ENCODE measurements at places on chromosomes 6 and 20. TPM values are rescaled to one million over a fixed set of nuclear protein-coding genes. Genes with fewer than 3 reads are reported as not detected.

DNA sequence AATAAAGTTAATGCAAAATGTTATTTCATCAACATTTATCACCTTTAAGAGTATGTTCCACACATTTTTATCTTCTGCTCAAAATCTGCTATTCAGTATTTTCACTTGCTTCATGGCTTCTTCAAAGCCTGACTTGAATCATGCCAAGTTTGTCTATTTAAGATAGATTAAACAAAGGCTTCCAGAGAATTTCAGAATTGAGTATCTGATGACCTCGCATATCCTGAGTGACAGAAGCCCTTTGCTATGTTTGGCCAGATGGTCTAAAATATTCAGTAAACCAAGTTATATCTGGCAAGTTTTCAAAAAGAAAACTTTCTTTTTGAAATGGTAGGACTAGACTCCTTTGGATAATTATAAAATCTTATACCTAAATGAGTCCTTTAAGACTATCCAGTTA lies 348.9 kb upstream of the KCNQ5 start:
- no peak overlapping the region for H3K27ac ChIP-seq
- no peaks in the 10 kb centered on the region for H3K36me3 ChIP-seq
- no peaks in the 10 kb centered on the region for H3K4me1 ChIP-seq

DNA sequence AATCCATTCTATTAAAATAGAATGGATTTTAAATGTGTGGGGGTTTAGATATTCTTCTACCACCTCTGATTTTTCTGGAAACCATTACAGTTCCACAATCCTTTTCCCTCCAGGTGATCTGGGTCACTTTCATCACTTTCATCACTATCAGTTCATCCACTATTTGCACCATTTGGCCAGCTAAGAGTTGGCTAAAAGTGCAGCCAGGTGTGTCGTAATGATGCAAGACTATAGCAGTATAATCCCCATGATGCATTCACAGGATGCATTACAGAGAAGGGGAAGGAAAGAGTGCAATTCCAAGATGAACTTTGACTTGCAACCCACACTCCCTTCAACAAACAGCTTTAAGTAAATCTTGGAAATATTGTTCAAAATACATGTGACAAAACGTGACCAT lies 4.9 kb downstream of the FUCA2 start:
- H3K27ac ChIP-seq, result no peak overlapping the region
- H3K36me3 ChIP-seq, result peaks cover 50% of the 10 kb centered on the region
- H3K27me3 ChIP-seq, result no peaks in the 10 kb centered on the region
- no peak for DNase-seq
- peaks cover 19% of the 10 kb centered on the region for H3K4me1 ChIP-seq
- no peak overlapping the region for H3K4me3 ChIP-seq

- peaks cover 7% of the 10 kb centered on the region for H3K36me3 ChIP-seq
- no peaks in the 10 kb centered on the region for H3K27me3 ChIP-seq
- peaks cover 67% of the 10 kb centered on the region for H3K4me1 ChIP-seq
- DNase-seq, result no peak
- peak overlapping the region; percentile 28 for H3K27ac ChIP-seq
Observed at GRCh38 chr6:6317825-6318733, 2.4 kb downstream of the F13A1 start.

DNA sequence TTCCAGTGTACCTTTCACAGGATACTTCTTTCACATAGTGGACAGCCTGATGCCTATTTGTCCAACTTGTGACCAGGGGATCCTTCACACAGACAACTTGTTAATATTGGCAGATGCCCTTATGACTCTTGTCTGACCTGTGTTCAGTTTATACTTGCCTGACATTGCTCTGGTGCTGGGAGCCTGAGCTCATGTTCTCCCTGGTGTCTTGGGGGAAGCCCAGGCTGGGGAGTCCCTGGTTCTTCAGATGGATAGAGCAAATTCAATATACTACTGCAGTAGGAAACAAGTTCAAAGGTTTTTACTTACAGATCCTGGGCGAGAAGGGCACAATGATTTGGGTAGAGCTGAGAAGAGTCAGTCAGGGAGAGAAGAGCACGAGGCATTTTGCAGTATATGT lies 76.1 kb downstream of the NKAIN2 start:
- H3K27me3 ChIP-seq, result no peaks in the 10 kb centered on the region
- no peak overlapping the region for H3K27ac ChIP-seq
- H3K4me1 ChIP-seq, result no peaks in the 10 kb centered on the region
- H3K36me3 ChIP-seq, result no peaks in the 10 kb centered on the region

Gene CLIC5
- polyA plus RNA-seq, result not detected

GRCh38 chr6:14283600-14284235 lies 166.1 kb downstream of the CD83 start:
- DNase-seq, result peak; percentile 39
- H3K4me3 ChIP-seq, result no peak overlapping the region
- no peaks in the 10 kb centered on the region for H3K27me3 ChIP-seq
- H3K27ac ChIP-seq, result no peak overlapping the region
- peaks cover 8% of the 10 kb centered on the region for H3K4me1 ChIP-seq

DNA sequence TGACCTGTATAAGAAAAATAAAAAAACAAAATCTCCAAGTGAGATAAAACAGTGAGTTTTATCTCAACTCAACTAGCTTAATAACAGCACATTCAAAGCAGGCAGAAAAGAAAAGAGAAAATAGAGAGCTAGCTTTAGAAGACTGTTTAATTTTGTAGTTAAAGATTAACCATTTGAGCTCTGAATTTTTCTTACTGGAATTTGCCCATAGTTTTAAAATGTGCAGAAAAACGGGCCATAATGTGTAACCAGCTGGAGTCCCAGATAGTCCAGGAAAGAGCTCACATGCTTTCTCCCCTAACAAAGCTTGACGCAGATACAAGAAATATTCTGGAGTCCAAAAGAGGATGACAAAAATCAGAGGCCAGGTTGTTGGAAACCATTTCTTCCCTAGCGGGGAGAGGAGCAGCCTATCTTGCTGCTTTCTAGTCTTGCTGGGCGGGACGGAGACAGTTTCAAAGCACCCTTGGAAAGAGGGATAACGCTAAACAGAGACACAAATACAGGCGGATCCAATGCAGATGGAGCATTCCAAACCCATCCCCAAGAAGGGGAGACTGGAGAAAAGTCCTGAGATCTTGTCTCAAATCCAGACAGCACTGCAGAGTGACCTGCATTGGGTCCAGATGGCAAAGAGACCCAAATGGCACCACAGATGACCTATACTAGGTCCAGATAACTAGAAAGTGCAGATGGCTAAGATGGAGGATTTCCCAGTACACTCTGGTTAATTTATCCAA lies 16.1 kb downstream of the TTK start:
- no peak overlapping the region for H3K4me3 ChIP-seq
- DNase-seq, result no peak
- no peak overlapping the region for H3K27ac ChIP-seq
- no peaks in the 10 kb centered on the region for H3K4me1 ChIP-seq
- peaks cover 34% of the 10 kb centered on the region for H3K36me3 ChIP-seq

Gene RAET1G
- polyA plus RNA-seq, result not detected

Gene STMN3
- polyA plus RNA-seq, result 0.10 TPM

- DNase-seq, result no peak
- H3K27me3 ChIP-seq, result no peaks in the 10 kb centered on the region
- H3K36me3 ChIP-seq, result no peaks in the 10 kb centered on the region
- H3K4me1 ChIP-seq, result no peaks in the 10 kb centered on the region
Observed at GRCh38 chr6:54907355-54907754, 60.8 kb downstream of the FAM83B start.

DNA sequence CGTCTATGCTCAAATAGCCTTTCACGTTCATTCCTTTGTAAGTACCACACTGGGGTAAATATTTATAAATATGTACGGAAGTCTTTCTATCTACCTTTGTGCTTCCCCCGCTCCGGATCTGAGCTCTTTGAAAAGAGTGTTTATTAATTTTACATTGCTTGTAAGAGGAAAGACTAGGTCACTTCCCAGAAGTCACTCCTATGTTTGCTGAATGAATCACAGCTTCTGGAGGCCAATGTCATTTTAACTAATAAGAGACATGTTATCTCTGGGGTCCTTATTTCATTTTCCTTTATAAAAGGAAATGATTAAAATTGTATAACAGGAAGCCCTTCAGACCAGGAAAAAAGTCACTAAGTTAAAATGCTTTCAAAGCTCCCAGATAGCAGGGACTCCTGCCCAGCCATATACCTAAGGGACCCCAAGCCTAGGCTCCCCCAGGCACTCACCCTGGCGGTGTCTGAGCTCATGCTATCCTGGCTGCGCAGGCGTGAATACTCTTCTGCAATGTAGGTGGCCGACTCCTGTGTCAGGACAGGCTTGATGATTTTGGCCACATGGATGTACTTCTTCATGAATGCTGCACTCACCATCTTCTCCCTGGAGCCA lies 12.6 kb downstream of the MCM3 start:
- peaks cover 84% of the 10 kb centered on the region for H3K36me3 ChIP-seq
- H3K27ac ChIP-seq, result no peak overlapping the region
- no peaks in the 10 kb centered on the region for H3K4me1 ChIP-seq
- no peak for DNase-seq
- no peak overlapping the region for H3K4me3 ChIP-seq
- H3K27me3 ChIP-seq, result no peaks in the 10 kb centered on the region

Gene WDR27
- polyA plus RNA-seq, result 12.8 TPM

Gene ALDH8A1
- polyA plus RNA-seq, result 0.64 TPM

Gene PSORS1C1
- not detected for polyA plus RNA-seq

Gene LRRN4
- polyA plus RNA-seq, result not detected

- no peak overlapping the region for H3K27ac ChIP-seq
- no peak for DNase-seq
- no peaks in the 10 kb centered on the region for H3K27me3 ChIP-seq
- H3K36me3 ChIP-seq, result no peaks in the 10 kb centered on the region
- peaks cover 10% of the 10 kb centered on the region for H3K4me1 ChIP-seq
- H3K4me3 ChIP-seq, result no peak overlapping the region
Observed at GRCh38 chr6:66623050-66623449, 916.0 kb upstream of the EYS start.

All from CD14-positive monocyte (primary cell).